ENCODE measurements at places on chromosomes 16 and 17.

DNA sequence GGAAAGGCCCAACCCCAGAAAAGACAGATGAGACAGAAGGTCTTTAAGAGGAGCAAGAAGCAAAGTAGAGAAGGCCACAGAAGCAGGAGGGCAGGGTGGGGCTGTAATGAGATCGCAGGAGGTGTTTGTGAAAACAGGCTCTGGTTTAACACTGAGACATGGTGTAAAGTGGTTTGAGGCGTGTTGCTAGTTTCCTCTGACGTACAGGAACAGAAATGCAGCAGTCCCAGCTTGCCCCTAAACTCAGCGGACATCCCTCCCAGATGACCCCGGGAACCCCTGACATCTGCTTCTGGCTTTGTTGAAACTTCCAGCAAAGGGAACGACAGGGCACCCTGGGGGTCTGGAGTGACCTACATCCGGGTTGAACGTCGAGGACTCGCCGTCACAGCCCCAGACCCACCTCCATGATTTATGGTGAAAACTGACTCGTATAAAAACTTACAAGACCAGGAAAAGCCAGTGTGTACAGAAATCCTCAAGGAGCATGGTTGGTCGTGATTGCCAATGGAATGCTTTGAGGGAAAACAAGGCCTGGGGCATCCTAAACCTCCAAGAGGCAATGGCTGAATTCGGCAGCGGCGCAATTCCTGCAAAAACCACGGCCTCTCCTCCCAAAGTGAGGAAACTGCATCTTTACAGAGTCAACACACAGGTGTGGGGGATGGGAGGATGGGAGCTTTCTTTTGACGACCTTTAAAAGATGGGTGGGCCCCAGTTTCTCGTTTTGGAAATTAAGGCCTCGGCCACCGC, 25.8 kb downstream of the LITAF start:
- peak; percentile 58 for DNase-seq

DNA sequence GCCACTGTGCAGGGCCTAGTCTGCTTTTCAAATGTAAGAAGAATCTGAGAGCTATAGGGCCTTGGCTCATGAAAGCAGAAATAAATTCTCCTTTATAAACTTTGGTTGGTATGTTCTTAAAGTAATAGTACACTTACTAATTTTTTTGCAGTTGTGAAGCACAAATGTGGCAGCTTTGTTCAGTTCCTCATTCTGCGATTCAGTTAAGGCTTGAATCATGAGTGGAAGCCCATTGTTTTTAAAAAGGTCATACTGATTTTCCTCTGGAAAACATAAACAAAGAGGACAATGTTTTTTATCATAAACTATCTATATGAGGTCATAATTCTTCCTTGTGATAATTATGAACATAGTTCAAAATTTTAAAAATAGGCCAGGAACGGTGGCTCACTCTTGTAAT, 23.6 kb upstream of the DYNC1LI2 start:
- DNase-seq = no peak

DNA sequence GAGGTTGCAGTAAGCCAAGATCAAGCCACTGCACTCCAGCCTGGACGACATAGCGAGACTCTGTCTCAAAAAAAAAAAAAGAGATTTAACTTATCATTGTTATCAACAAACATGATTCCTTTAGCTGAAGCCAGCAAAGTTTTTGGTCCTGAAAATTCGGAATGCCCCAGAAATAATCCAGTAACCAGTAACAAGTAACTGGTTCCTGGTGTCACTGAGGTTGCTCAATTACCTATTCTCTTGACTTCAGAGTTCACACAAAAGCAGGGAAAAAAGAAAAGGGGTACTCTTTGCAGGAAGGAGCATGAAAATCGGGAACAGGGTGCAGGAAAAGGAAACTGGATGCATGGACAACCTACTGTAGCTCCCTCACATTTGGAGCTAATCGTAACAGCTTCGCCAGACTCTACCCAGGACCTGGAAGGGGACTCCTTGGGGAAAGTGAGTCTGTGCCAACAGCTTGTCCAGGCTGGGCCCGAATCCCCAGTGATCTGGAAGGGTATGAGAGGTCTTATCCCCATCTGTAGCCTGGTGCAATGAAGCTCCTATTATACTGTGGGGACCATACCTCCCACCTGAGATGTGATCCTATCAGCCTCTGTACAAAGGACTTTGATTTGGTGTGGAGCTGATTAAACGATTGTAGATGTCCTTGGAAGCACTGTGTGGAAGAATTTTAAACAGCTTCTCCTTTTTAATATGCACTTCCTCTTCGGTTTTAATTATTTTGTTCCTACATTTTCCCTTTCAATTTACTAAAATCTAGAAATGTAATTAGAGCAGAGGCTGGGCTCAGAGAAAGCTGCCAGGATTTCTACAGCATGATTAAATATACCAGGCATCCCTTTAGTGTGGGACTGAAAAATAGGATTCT, 3.4 kb upstream of the SPOP start:
- DNase-seq = no peak

GRCh38 chr16:73529303-73530012, 481.5 kb upstream of the ZFHX3 start:
- no peak for DNase-seq

GRCh38 chr17:50171371-50172071, 5.7 kb downstream of the SGCA start:
- no peak for DNase-seq

- no peak for DNase-seq
Measured at GRCh38 chr17:68972119-68972704, 17.0 kb upstream of the ABCA8 start.

DNA sequence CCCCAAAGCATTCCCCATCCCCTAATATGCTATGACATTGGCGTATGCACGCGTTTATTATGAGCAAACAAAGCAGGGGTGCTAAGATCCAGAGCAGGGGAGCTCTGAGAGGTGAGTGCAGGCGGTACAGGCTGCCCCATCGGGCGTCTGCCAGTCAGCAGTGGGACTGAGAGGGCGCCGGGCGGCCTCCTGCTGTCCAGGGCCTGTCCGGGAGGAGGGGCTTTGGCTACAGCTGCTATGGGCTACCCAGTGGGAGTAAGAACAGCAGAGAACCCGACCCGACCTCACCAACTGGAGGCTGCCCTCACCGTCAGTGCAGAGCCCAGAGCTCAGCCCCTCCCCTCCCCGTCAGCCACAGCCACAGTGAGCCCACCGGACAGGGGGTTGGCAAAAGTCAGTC, 18.5 kb upstream of the AATK start:
- no peak for DNase-seq

- DNase-seq = no peak
Measured at GRCh38 chr17:41691031-41691777, 2.5 kb downstream of the EIF1 start.

GRCh38 chr17:6343736-6344135, 91.2 kb downstream of the AIPL1 start:
- no peak for DNase-seq

DNA sequence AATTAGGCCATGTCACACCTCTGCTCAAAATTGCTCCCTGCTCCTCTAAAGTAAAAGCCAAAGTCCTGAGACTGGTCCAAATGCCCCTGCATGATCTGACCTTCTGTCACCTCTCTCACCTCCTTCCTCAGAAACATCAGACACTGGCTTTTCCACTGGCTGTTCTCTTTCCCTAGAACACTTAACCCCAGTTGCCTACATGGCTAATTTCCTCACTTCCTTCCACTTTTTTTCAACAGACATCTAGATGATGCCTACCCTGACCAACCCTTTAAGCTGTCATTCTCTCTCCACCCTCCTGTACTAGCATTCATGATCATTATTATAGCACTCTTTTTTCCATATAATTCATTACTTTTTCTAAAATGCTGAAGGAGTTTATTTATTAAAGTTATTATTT, 31.0 kb downstream of the CCT6B start:
- no peak for DNase-seq

GRCh38 chr16:8716052-8716451, 41.6 kb downstream of the ABAT start:
- no peak for DNase-seq

GRCh38 chr17:73189417-73190099, 3.3 kb upstream of the COG1 start:
- DNase-seq = no peak
